ENCODE measurements at places on chromosomes 13 and 19.

GRCh38 chr13:112971288-112971643 lies 2.3 kb downstream of the MCF2L start:
- no peak for DNase-seq

GRCh38 chr13:30416471-30416870 lies 5.8 kb upstream of the UBE2L5 start:
- no peak for DNase-seq

- DNase-seq, result no peak
These were observed 256.0 kb downstream of the UQCRFS1 start for GRCh38 chr19:28956961-28957360.

- peak; percentile 41 for DNase-seq
These were observed 268.8 kb downstream of the DLEU7 start for GRCh38 chr13:50574731-50575130.

GRCh38 chr13:104357174-104357573 lies 1291.0 kb upstream of the SLC10A2 start:
- DNase-seq, result no peak

DNA sequence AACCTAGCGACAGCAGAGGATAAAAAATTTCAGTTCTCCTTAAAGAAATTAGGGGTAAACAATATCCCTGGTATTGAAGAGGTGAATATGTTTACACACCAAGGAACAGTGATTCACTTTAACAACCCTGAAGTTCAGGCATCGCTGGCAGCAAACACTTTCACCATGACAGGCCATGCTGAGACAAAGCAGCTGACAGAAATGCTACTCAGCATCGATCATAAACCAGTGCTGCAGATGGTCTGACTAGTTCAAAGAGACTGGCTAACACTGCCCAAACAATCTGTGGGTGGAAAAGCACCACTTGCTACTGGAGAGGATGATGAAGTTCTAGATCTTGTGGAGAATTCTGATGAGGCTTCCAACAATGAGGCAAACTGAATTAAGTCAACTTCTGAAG lies 19.9 kb upstream of the ACOD1 start:
- no peak for DNase-seq

DNA sequence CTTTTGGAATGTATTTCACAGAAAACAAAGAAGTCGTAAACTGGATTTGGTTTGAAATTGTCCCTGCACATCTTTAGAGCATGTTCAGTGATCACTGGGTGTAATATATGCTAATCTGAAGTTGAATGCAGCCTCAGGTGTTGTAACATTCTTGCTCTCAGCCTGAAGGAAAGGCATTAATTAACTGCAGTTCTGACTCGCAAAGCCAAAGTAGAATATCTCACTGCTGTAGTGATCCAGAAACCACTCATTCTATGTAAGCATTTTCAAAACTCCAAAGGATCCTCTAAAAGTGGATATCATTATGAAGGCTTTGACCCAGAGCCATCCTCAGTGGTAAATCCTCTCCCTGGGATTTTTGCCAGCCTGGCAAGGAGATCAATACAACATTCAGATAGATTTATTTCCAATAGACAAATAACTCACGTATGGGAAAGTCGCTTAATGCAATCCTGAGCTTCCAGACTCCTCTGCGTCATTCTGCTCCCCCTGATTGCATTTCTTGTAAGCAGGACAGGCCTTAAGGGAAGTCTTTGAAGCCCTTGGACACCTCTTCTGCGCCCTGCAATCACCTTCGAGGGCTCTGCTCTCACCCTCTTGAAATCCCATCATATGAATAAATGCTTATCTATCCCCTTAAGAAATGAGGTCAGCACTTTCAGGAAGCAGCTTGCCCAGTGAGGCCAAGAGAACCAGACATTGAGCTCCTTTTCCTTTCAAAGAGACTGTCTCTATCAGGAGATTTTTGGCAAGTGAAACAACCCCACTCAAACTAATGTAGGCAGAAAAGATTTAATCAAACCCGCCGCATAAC lies 301.7 kb upstream of the NBEA start:
- no peak for DNase-seq

DNA sequence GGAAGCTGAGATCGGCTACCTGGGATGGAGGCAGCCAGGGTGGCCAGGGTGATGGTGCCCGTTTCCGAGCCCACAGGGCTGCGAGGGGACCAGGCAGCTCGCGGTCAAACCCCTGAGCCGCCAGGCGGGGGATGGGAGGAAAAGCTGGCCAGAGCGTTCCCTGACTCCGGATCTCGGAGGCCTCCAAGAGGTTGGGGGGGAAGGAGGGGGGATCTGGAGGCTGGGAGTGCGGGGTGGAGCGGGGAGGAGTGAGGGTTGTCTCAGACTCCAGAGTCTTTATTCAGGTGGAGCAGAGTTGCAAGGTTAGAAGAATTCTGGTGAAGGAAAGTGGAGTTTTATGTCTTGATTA lies 1.1 kb downstream of the CACNG7 start:
- no peak for DNase-seq

DNA sequence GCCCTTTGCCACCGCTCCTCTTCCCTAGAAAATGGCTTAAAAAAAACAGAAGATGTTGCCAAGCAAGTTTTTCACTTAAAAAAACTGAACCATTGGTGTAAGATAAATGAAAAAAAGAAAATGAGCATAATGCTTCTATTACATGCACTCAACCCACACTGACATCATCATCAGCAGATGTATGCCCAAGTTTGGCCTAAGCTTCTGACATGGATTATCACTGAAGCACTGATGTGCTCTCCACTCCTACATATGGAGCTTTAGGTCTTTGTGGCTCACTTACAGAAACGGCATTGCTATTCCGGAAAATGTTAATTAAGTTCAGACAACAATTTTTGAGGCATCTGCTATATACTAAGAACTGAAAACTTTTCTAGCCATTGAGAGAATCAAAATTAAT lies 8.0 kb downstream of the RXFP2 start:
- no peak for DNase-seq

GRCh38 chr13:76722782-76723181 lies 163.4 kb downstream of the KCTD12 start:
- no peak for DNase-seq

GRCh38 chr13:59839186-59839585 lies 324.5 kb downstream of the DIAPH3 start:
- no peak for DNase-seq

GRCh38 chr13:20927596-20928257 lies 25.2 kb upstream of the XPO4 start:
- no peak for DNase-seq

- DNase-seq, result no peak
These were observed 169.6 kb downstream of the LACC1 start for GRCh38 chr13:44049081-44049945.

DNA sequence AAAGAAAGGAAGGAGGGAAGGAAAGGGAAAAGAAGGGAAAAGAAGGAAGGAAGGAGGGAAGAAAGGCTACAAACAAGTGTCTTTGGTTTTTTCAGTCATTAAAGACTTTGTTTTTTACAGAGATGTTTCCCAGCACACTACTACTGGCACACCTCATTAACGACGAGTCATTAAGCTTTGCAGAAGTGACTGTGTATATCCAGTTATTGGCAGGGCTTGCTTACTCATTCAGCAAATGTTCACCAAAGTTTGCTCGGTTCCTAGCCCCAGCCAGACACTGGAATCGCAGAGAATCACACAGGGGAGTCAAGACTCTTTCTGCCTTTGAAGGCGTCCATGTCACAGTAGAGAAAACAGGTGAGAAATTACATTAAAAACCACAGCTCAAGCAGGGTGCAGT lies 4.3 kb downstream of the NLRP12 start:
- no peak for DNase-seq

GRCh38 chr13:113403255-113404104 lies 39.5 kb upstream of the GRTP1 start:
- no peak for DNase-seq

DNA sequence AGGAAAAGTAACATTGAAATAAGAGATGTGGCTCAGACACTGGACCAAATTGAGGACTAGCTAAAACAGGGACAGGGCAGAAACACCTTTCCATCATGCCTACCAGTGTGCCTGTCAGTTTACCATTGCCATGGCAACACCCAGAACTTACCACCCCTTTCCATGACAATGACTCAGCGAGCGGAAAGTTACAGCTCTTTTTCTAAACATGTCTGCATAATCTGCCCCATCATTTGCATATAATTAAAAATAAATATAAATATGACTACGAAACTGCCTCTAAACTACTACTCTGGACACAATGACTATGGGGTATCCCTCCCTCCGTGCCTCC lies 96.0 kb downstream of the UBL3 start:
- DNase-seq, result no peak

GRCh38 chr19:13689085-13689484 lies 75.2 kb upstream of the MRI1 start:
- DNase-seq, result peak; percentile 27

- DNase-seq, result no peak
These were observed 6.3 kb downstream of the TEX101 start for GRCh38 chr19:43420954-43421353.
